ENCODE measurements at places on chromosomes 6 and 20.

- DNase-seq, result no peak
These were observed 28.4 kb upstream of the PTPN1 start for GRCh38 chr20:50481741-50482140.

DNA sequence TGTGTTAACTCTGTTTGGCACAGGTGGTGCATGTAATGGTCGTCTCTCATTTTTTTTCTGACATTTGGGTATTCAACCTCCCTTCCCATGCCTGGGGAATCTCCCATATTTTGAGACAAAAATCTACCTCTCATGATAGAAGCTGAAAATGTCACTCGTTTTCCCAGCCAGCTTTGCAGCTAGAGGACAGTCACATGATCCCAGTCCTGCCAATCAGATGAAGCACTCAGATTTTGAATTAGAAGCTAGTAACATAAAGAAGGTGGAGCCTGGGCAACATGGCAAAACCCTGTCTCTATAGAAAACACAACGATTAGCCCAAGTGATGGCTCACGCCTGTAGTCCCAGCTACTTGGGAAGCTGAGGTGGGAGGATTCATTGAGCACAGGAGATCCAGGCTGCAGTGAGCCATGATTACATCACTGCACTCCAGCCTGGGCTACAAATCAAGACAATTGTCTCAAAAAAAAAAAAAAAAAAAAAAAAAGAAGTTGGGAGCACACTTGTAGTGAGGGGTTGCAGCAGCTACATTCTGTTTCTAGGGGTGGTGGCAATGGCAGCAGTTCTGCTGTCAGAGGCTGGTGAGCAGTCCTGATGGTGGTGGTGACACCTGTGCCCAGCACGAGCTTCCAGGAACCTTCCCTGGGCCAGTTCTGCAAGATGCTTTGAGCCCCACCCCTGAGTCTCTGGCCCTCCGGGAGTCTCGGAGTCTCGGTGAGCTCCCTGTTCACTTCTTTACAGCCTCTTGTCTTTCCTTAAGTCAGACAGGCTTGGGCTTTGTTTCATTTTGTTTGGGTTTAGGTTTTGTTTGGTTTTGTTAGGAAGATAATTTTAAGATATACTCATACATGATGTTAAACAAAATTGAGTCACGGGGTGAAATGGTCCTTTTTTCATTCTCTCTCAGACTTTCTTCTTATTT lies 94.1 kb upstream of the KCNG1 start:
- DNase-seq, result no peak

DNA sequence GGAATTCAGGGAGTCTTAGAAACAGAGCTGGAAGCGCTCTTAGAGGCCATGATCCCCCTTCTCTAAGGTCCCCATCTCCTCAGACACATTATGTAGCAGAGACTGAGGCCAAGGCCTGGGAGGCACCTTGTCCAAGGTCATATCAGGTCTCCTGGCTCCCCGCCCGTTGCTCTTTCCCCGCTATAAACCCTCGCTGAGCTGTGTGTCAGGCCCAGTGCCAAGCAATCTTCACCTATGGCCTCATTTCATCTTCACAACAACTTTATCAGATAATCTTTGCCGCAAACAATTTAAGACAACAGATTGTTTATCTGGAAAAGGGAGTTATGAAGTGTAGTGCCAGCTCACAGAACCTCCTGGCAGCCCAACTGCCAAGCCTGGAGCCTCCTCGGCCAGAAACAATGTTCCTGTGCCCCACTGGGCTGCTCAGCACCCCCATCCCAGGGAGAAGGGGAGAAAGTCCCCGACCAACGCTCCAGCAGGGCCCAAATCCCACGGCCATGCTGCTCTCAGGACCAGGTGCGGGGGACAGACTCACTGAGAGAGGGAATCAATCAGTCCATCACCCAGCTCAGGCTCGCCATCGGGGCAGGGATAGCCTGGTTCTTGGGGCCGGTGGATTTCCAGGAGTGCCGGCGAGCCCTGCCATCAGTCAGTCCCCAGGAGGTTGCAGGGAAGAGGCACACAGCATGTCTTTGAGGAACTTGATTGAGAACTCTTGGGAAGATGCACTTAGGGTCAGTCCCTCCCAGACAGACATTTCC lies 16.9 kb upstream of the FANCE start:
- no peak for DNase-seq

- DNase-seq, result no peak
These were observed 110.5 kb upstream of the MTHFD1L start for GRCh38 chr6:150755042-150755441.

DNA sequence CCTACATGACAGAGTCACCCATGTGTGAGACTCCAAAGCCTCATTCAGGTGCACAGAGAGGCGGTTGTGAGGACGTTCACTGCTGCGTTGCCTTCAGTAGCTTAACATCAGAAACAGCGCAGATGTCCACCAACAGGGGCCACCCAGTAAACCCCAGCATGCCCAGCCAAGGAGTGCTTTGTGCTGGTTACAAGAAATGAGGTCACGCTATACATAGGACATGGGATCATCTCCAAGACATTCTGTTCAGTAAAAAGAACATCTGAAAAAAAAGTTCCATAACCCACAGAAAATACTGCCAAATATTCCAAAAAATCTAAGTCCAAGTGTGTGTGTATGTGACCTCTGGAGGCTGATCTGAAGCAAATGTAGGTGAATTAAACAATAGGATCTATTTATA lies 16.0 kb downstream of the SLC52A3 start:
- no peak for DNase-seq

DNA sequence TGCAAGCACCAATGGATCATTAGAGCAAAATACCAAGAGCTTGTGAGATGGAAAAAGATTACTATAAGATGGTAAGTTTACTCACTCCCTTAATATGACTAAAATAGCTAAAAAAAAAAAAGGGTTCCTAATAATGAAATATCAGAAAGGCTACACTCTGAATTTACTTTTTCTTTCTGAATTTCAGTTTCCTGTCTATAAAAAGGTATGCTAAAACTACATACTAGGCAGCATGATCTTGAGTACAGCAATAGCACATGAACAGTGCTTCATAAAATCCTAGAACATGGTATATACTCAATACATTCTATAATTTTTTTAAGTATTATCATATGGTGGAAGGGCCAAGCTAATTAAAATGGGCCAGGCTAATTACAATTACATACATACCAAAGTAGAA lies 24.0 kb upstream of the FAM135A start:
- DNase-seq, result no peak

DNA sequence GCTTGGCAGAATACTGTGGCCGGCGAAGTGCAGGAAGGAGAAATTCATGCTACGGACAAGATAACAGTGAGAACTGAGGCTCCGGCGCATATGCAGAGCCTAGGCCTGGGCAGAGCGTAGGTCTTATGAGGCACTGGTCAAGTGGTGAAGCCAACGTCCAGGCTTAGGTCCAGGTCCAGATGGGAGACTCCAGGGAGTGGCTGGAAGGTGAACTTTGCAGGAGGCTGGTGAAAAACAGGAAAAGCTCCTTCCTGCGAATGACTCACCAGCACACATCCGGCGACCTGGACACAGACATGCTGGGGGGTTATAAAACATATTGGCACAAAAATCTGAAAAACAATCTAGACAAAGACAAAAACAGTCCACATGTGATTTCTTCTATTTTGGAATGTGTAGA lies 15.4 kb downstream of the C6orf141 start:
- DNase-seq, result no peak

DNA sequence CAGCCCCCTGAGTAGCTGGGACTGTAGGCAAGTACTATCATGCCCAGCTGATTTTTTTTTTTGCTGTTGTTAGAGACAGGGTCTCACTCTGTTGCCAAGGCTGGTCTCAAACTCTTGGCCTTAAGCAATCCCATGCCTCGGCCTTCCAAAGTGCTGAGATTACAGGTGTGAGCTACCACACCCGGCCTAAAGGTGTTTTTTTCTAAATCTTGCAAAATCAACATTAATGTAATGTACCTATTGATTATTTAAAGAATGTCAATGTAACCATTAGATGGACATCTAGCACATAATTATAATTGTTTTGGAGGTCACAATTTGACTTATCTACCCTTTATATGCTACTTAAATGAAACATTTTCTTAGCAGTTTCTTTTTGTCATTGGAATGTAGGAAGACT lies 126.1 kb downstream of the PHACTR1 start:
- DNase-seq, result no peak

- DNase-seq, result no peak
These were observed 939 bp downstream of the DTNBP1 start for GRCh38 chr6:15661853-15662325.

DNA sequence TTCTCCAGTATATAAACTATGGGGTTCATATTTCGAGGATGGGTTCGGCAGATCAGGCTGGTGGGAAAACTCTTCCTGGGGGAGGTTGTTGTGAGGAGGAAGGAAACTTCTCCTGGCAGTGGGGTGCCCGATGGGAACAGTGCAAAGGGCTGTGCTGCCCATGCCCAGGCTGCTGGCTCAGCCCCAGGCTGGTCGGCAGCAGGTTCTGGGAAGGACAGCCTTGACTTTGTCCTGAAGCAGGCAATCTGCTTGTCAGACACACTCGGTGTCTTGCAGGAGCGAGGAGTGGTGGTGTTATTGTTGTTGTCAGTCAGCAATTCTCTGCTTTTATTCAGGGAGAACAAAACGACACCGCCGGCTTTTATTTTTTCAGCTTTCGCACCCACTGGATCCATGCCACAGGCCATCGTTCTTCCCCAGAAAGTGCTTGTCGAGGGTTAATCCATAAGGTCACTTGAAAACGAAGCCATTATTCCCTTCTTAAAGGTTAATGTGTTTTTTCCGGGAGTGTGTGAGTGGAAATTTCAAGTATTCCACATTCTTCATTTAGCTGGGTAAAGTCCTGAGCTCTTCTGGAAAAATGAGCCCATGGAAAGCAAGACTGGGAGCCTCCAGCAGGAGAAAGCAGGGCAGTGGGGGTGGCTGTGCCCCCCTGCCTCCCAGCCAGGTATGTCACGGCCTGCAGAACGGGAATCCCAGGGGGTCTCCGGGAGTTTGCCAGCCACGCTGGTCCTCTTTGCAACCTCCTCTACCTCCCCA lies 57.0 kb upstream of the STX16 start:
- DNase-seq, result no peak

- no peak for DNase-seq
These were observed 42.8 kb upstream of the LY86 start for GRCh38 chr6:6545616-6546317.

DNA sequence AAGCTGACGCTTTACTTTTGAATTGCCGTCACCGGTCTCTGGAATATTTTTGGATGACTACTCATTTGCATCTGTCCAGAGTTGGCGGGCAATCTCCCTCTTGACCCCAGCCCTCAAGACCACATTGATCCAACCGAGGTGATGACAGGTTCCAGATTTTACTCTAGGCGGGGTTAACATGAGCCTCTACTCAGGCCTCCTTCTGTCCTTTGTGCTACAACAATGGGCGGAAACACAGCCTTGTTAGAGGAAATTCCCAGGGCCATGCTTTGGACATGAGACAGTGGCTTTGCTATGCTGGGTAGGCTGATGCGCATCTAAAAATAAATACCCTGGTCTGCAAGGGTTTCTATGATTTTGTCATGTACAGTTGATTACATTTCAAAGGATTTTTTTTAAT lies 27.0 kb upstream of the ADGRF5 start:
- DNase-seq, result no peak

GRCh38 chr6:142412241-142412640 lies 110.4 kb downstream of the ADGRG6 start:
- DNase-seq, result no peak

DNA sequence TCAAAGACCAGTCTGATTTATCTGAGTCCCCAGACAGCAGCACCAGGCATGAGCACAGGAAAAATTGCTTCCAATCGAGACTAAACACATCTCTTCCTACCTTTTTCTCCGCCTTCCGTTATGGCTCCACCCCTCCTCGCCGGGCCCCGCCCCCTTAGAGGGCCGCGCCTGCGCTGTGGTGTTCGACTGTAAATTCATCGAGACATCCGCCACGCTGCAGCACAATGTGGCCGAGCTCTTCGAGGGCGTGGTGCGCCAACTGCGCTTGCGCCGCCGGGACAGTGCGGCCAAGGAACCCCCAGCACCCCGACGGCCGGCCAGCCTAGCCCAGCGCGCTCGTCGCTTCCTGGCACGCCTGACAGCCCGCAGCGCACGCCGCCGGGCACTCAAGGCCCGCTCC lies 8.9 kb downstream of the REM1 start:
- no peak for DNase-seq

DNA sequence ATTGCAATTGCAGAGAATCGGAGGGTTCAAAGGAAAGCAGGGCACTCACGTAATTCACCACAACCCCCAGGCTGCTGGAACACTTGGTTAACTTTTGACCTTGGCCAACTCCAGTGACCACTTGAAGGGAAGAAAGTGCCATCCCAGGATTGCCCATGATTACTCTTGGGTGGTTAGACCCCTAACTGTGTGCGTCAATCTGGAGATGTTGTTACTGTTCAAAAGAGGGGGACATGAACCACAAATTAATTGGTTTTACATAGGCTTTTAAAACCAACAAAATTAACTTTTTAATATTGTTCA lies 50.1 kb upstream of the NCOA3 start:
- DNase-seq, result no peak

DNA sequence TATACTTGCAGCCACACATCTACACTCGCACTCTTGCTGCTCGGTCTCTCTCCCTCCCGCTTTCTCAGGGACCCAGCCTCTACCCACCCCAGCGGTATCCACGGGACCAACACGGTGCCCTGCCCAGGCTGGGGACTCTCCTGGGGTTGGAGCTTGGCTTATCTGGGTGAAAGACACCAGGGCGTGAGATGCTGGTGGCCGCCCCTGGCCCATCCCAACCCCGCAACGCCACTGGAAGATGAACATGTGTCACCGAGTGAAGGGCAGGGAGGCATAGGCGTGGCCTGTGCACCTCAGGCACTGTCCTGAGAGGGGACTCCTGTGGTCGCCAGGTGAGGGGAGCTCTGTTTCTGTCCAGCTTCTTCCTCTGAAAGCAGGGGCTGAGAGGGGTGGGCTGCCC lies 47.4 kb downstream of the NINL start:
- no peak for DNase-seq

- DNase-seq, result no peak
These were observed 7.4 kb upstream of the BPIFA3 start for GRCh38 chr20:33209789-33210188.

GRCh38 chr20:58070664-58071196 lies 157.7 kb downstream of the ANKRD60 start:
- no peak for DNase-seq

- DNase-seq, result no peak
These were observed 114.0 kb upstream of the CARMIL1 start for GRCh38 chr6:25165177-25165576.

- no peak for DNase-seq
These were observed 70.8 kb downstream of the CCDC170 start for GRCh38 chr6:151564654-151565053.

- no peak for DNase-seq
These were observed 78.7 kb upstream of the SAMD5 start for GRCh38 chr6:147429794-147430193.

GRCh38 chr6:43622541-43622940 lies 6.5 kb downstream of the GTPBP2 start:
- DNase-seq, result no peak

- DNase-seq, result no peak
These were observed 579.2 kb downstream of the EPM2A start for GRCh38 chr6:145155873-145156782.
